Stimulated activated CD4-positive, alpha-beta T cell treated with anti-CD3 and anti-CD28 coated beads, Interleukin-1b, Interleukin-23, amount 100 ng/mL, for 48 hours (primary cell): ENCODE measurements at places on chromosomes 4 and X.

DNA sequence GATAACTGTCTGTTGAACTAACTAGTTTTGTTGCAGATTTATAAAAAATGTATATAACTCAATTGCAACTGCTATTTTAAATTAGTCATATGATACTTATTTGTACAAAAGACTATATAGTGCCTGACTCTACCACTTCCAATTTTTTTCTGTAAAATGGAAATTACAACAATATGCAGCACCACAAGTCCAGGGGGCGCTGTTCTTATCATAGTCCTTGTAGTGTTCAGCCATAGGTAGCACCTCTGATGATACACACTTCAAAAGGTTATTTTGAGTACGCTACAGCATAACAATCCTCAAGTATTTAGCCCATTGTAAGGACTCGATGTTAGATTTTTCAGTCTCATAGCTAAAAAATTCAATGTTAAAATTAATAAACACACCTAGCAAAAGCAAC, 174.9 kb downstream of the CORIN start:
- peak; percentile 8 for DNase-seq

GRCh38 chrX:21657318-21658151, 595 bp downstream of the KLHL34 start:
- no peak for DNase-seq

DNA sequence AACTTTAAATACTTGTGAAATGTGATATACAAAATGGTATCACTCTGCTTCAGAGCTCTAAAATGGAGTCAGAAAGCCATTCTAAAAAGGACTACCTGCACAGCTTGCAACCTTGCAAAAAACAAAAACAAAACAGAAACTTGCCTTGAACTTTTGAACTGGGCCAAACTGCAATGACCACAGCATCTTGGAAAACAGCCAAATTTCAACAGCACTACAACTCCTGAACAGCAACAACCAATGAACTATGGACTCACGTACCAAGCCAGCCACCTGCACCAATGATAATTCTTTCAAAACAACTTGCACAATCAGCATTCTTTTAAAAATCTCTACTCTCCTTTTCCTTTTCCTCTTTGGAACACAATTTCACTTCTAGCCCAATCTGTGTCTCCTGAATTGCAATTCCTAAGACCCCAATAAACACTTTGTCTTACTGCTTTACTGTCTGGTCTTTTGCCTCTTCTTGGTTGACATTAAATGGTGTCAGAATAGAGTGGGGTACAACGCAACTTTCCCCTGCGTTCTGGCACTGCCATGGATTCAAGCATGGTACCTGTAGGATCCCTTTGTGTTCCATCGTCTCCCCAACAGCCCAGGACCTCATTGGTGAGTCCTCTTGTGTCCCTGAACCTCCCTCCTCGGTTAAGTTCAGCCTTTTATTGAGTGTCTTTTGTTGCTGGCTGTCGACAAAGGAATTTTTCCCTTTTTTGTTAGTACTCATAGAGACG, 35.7 kb upstream of the FMR1 start:
- no peak for DNase-seq

- DNase-seq: no peak
Measured at GRCh38 chr4:149751174-149751573, 64.5 kb downstream of the IQCM start.

DNA sequence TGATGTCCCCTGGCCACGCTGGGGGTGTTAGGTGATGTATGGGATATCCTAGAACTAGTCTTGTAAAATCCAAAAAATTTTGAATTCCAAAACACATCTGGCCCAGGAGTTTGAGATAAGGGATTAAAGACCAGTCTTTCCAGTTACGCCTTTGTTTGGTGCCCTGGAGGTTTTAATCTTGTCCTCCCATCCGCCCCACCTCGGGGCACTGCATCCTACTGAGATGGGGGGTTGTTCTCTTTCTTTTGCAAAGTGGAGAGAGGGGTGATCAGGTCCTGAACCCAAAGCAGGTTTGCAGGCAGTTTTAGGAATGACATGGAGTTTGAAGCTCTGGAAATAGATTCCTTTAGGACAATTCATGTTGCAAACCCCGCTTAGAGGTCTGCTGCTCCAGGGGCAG, 1.8 kb downstream of the SUV39H1 start:
- no peak for DNase-seq

- DNase-seq: no peak
Measured at GRCh38 chr4:47669946-47670345, 167.9 kb downstream of the CORIN start.

GRCh38 chr4:120062663-120063195, 3.9 kb downstream of the MAD2L1 start:
- no peak for DNase-seq
